ENCODE measurements at places on chromosomes 4 and X.

DNA sequence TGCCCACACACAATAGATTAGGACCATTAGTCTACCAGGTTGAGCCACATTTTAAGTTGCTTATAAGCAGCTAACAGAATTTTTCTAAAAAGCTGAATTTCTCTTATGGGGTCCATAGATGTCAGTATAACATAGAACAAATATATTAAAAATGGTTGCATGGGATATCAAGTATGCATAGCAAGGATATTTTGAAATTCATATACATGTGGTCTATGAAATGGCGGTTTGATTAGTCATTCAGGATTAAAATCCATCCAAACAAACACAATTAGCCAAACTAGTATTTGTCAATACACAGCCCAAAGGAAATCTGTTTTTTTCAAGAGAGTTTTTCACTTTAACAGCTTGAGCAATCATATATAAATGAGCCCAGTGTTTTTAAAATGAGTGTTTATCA lies 33.5 kb upstream of the AMOT start:
- DNase-seq = peak; percentile 4

- peak; percentile 78 for DNase-seq
These were observed at the start of gene TCEAL8 for GRCh38 chrX:103254921-103255493. TSS of gene TCEAL8 (minus strand) at chrX:103255155. CDS start at chrX:103253979, 1,176 bp downstream.

DNA sequence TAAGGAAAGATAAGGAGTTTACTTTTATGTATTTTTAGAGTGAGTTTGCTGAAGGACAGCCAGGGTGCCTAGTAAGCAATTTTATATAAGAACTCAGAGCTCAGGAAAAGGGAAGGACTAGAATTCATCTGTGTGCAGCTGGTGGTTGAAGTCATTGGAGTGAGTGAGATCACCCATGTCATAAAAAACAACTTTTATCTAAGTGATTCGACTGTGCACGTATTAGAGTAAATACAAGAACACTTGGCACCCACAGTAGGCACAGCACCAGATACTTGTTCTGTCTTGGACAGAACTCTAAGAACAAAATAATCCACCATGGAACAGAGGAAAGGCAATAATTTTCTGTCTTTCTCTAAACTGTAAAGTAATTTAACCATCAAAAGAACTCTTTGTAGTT lies 31.6 kb downstream of the SYNPO2 start:
- peak; percentile 39 for DNase-seq

DNA sequence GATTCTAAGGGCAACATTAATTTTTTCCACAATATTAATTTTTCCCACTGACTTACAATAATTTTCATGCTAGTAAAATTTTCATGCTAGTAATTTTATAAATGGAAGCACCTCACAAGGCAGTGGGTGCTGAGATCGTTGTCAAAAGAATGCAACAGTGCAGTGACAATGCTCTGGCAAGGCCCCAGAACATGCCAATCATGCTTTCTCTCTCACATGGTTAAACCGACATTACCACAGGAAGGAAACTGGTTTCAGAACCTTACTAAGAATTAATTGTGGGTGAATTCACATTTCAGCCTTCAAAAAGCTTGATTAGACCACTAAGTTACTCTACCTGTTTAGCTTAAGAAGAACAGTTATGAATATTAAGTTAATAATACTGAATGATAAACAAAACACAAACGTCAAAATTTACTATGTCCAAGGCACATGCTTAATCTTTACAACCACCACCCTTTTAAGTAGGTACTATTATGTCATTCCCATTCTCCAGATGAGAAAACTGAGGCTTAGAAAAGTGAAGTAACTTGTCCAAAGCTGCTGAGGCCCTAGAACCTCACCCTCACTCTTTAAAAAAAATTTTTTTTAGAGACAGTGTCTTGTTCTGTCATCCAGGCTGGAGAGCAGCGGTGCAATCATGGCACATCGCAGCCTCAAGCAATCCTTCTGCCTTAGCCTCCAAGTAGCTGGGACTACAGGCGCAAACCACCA lies 10.0 kb upstream of the OPHN1 start:
- DNase-seq = peak; percentile 70

GRCh38 chr4:185793716-185794115 lies 18.3 kb downstream of the SORBS2 start:
- DNase-seq = no peak

GRCh38 chrX:34218063-34218462 lies 85.9 kb upstream of the FAM47A start:
- DNase-seq = no peak

GRCh38 chr4:5125321-5125720 lies 74.0 kb downstream of the STK32B start:
- no peak for DNase-seq

All from fibroblast of skin of back (primary cell).